ENCODE measurements at places on chromosomes 4 and X.

GRCh38 chr4:80225595-80225994 lies 28.3 kb downstream of the PRDM8 start:
- no peak for DNase-seq

GRCh38 chr4:75484190-75484589 lies 30.0 kb downstream of the RCHY1 start:
- no peak for DNase-seq

DNA sequence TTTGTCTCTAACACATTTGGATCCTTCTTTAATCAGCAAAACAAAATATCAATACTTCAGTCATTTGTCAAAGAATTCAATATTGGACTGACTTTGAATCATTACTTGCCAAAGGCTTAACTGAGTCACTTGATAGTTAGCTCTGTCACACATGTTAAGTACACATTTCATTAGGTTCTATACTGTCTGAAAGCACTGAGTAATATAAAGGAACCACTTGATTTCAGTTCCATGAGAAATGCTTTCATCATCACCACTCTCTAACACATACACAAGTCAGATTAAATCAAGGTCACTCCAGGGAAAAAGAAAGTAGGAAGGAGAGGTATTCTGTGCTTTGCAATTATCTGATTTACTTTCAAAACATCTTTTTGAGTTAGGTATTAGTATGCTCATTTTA lies 1233.1 kb downstream of the C4orf33 start:
- no peak for DNase-seq

DNA sequence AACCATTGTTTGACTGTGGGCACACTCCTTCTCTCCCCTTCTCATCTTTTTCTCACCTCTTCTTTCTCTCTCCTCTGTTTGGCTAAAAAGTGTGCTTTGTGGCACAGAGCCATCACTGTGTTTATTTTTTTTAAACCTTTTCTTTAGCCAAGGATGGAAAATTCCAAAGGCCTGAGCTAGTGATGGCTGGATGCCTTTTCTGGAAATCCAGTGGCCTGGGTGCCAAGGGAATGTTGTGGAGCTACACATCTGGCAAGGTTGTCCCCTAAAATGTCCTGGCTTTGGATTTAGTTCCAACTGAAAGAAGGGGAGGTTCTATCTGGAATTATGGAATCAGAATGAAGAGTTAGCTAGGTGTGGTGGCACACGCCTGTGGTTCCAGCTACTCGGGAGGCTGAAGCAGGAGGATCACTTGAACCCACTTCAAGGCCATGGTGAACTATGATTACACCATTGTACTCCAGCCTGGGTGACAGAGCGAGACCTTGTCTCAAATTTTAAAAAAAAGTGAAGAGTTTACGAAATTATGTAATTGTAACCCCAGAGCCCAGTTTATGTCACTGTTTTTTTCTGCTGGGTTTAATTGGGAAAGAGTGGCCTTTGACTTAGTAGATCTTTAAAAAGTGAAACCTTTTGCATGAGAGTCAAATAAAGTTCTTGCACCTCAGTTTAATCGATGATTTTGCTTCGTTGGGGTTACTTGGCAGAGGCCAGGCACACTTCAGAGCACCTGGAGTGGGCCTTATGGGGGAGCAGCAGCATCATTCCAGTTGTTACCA lies 17.7 kb downstream of the DOCK11 start:
- DNase-seq: no peak

DNA sequence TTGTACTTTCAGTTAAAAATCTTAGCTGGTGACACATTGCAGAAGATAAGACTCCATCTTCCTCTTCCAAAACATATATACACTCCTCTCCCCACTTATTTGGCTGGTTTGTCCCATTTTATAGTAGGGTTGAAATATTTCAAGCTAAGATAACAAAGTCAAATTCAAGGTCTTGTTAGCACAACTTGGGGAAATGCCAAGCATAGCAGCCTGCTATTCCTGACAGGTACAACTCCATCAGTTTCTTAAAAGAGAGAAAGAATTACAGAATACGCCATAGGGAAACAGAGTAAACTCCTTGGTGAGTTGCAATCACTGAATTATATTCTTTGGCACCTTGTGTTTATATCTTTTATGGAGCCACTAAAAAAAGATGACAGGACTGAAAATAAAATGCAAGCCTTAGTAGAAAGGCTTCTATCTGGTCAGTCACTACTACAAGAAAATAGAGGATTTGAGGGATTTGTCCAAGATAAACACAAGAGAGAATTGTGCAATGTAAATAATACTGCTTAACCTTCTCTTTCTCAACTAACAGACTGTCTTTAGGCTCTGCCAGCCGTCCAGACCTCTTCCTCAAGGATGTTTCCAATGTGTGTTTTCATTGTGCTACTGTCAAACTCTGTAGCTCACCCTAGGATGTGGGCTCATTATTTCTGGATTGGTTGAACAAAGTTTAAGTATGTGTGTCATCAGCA lies 170.3 kb downstream of the VEGFC start:
- no peak for DNase-seq

- DNase-seq: no peak
Observed at GRCh38 chr4:10087152-10087791, 29.3 kb downstream of the WDR1 start.

- no peak for DNase-seq
Observed at GRCh38 chr4:112288455-112288854, 2.8 kb upstream of the TIFA start.

GRCh38 chr4:120918788-120919187 lies 3.7 kb downstream of the PRDM5 start:
- DNase-seq: no peak

DNA sequence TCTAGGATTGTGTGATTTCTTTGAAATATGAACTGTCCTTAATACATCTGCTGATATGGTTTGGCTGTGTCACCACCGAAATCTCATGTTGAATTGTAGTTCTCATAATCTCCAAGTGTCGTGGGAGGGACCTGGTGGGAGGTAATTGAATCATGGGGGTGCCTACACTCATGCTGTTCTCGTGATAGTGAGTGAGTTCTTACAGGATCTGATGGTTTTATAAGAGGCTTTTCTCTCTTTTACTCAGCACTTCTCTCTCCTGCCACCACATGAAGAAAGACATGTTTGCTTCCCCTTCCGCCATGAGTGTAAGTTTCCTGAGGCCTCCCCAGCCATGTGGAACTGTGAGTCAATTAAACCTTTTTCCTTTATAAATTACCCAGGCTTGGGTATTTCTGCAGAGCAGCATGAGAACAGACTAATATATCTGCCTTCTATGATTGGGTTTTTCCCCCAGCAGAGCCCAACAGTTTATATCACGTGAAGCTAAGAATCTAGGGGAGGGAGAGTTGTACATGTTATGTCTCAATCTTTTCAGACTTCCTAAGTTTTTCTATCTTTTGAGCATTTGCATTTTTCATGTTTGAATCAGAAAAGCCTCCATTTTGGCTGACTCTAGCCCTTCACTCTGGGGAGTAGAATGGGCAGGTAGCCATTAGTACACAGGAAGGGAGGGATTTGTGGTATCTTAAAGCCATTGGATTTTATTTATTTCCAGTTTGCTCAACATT lies 58.9 kb downstream of the PLAC1 start:
- no peak for DNase-seq

- no peak for DNase-seq
Observed at GRCh38 chr4:78061939-78062570, 4.9 kb downstream of the FRAS1 start.

GRCh38 chr4:91304292-91304691 lies 999.5 kb upstream of the GRID2 start:
- DNase-seq: no peak

Measured in WERI-Rb-1 (cell line).